Activated CD4-positive, alpha-beta T cell treated with anti-CD3 and anti-CD28 coated beads, Interleukin-10, Interleukin-2, amounts not matched to agents 100 ng/mL and 50 ng/mL, durations not matched to agents 16 hours and 8 hours (primary cell): ENCODE measurements at places on chromosomes 1 and 21.

GRCh38 chr1:21182181-21182731, 5.6 kb upstream of the EIF4G3 start:
- no peak for DNase-seq

DNA sequence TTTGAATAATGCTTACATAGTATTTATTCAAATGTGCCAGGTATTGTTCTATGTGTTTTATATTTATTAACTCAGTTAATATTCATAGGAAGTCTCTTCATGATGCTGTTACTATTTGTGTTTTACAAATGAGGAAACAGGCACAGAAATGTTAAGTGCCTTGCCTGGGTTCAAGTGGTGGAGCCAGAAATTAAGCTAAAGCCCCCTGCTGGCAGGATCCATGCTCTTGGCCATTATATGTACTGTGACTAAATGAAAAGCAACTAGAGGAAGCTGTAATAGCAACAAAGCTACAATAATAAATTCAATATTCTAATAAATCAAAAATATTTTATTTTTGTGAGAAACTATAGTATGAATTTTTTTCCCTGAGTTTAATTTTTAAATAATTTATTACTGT, 30.0 kb downstream of the IARS2 start:
- peak; percentile 20 for DNase-seq

- no peak for DNase-seq
Observed at GRCh38 chr1:60255565-60255964, 182.0 kb upstream of the C1orf87 start.

GRCh38 chr1:204581759-204582158, 65.6 kb downstream of the MDM4 start:
- DNase-seq: no peak

- no peak for DNase-seq
Observed at GRCh38 chr1:222031318-222031717, 289.4 kb upstream of the DUSP10 start.

GRCh38 chr21:24941316-24942185, 665.7 kb downstream of the MRPL39 start:
- DNase-seq: no peak

DNA sequence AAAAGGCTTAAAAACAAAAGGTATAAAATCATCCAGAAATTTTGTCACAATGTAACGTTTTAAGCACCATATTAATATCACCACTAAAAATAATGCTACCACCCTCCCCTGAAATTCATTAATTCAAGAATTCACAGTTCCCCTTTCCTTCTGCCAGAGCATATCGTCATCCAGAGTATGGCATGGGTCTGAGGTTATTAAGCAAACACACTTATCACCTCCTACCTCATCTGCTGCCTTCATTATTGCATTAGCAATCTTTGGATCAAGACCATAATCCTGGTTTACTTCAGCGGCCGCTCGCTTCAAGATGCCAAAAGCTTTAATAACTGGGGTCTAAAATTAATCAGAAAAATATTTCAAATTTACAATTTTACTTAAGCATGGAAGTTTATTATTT, 6.2 kb downstream of the FH start:
- no peak for DNase-seq

DNA sequence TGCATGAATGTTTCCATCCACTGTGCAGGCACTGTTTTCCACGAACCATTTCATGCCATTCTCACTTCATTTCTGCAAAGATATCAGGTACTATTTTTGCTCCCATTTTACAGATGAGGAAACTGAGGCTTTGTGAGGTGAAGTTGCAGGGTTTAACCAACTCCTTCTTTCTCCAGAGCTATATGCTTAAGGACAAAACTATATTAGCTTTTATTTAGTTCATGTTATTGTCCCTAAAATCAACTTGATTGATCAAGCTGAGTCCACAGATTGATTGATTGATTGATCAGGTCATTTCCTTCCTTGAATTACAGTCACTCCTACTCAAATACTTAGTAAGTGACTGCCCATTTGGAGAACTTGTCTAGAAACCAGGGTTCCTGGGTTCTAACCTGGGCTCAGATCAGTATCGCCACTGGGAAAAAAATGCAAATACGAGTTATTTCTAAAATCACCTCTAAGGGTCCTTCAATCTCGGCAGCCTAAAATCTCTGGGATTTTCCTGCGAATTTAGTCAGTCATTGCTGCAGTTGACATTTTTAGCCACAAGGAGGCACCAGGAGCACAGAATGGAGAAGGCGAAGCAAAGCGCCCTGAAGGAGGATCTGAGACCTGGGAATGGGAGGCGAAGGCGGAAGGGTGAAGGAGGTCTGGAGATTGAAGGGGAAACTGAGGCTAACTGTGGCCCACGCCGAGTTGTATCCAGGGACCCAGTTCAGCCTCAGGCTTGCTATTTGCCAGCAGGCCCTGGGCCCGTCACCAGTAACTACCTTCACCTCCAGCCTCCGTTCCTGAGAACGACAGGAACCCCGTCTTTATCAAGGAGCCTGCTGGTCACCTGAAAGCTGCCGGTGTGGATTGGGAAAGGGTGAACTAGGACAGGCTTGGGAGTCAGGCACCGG, 14.3 kb upstream of the MUL1 start:
- DNase-seq: peak; percentile 70

DNA sequence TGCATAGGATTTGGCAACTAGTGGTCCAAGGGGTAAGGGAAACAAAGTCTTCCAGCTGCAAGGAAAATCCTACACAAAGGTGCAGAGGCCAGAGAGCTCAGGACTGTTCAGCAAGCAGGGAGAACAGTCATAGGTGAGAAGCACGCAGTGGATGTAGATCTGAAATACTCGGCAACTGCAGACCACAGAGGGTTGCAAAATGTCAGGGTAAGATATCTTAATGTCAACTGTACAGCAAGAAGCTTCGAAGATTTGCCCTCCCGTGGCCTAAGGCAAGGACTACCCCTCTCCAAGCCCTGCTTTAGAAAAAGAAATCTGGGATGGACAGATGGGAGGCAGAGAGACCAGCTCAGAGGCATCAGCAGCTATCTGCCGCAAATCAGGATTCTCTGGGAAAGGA, 153.4 kb upstream of the IRF2BP2 start:
- no peak for DNase-seq

DNA sequence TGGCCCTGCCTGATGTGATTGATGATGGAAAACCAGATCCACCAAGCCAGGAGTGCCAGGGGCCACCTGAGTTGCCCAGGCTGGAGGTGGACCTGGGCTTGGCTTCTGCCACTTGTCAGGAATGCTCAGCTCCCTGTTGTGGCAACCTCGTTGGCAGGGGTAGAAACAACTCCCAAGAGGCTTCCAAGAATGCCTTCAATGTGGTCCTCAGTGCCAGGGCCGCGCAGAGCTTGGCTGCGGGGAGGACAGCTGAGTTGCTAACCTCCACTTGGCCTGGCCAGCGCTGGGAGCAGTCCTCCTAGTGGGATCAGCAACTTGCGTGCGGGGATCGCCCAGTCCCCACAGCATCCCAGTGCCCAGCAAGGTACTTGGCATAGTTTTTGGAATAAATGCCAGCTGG, 9.0 kb downstream of the MYOM3 start:
- no peak for DNase-seq
